Hematopoietic multipotent progenitor cell treated with erythropoietin and hydrocortisone succinate and interleukin-3 and kit ligand, for 6 days (in vitro differentiated cells): ENCODE measurements at places on chromosomes 13 and 19.

GRCh38 chr19:10416380-10417257, 3.7 kb upstream of the PDE4A start:
- peak; percentile 95 for DNase-seq

GRCh38 chr19:14837391-14837790, 2.4 kb upstream of the OR7A5 start:
- DNase-seq, result no peak

DNA sequence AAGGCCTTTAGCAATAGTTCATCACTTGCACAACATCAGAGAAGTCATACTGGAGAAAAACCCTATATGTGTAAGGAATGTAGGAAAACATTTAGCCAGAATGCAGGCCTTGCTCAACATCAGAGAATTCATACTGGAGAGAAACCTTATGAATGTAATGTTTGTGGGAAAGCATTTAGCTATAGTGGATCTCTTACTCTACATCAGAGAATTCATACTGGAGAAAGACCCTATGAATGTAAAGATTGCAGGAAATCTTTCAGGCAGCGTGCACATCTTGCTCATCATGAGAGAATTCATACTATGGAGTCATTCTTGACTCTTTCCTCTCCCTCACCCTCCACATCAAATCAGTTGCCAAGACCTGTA, 19.8 kb downstream of the ZNF583 start:
- DNase-seq, result peak; percentile 17

- no peak for DNase-seq
Measured at GRCh38 chr19:8393871-8394250, 3.7 kb downstream of the RAB11B start.

GRCh38 chr19:1445932-1446712, 3.8 kb upstream of the APC2 start:
- DNase-seq, result peak; percentile 46

GRCh38 chr19:17441241-17442021, 7.0 kb downstream of the TMEM221 start:
- DNase-seq, result peak; percentile 65

DNA sequence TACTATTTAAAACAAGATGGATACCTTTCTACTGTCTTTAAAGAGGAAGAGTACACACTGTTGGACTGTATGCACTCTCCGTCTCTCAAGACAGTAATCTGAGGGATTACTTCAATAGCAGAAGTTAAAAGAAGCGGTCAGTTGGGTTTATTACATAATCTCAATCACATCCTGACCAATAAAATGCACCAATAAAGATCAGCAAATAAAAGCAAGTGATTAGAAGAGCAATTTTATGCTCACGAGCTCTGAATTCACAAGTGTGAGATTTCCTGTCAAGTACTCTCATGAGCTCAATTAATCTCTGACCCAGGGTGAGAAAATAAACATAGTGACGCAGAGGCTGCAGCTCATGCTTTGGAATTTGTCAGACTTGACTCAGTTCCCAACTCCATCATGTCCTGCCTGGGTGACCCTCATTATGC, 12.2 kb downstream of the ABCC4 start:
- peak; percentile 64 for DNase-seq

DNA sequence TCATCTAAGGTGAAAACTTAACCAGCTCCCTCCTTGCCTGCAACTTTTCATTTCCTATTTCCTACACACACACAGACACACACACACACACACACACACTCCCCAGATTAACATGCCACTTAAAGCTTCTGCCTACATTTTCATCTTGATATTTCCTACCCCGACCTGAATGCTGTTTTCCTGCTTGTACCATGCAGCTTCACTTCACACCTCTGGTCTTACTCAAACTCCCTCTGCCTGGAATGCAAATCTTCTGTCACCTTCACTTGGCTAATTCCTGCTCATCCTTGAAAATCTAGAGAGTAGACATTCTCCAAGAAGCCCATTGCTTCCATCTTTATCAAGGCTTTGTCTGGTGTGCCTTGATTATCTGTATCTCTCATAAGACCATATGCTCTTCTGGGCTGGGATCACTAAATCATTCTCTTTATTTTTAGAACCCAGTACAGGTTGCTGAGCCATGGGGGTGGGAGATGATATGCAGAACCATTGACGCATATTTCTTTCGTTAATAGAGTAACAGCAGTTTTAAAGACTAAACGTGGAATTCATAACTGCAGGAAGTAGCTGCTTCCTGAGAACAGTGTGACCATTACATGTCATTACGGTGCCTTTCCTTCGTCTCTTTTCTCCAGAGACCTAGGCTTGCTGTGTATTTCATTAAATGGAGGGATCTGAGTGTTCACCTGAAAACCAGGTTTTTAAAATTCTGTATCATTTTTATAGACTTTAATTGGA, 37.7 kb downstream of the CNMD start:
- DNase-seq, result peak; percentile 21

- no peak for DNase-seq
Measured at GRCh38 chr13:44052780-44053184, 173.1 kb downstream of the LACC1 start.

- DNase-seq, result peak; percentile 40
Measured at GRCh38 chr19:12872255-12872654, 9.0 kb downstream of the DNASE2 start.

GRCh38 chr19:2942928-2943640, 1.7 kb downstream of the ZNF77 start:
- DNase-seq, result no peak

- DNase-seq, result peak; percentile 83
Measured at GRCh38 chr13:43303033-43303729, 279.8 kb downstream of the DNAJC15 start.

GRCh38 chr13:111330066-111330610, 9.7 kb downstream of the TEX29 start:
- DNase-seq, result no peak

GRCh38 chr13:109144693-109145437, 515.5 kb downstream of the MYO16 start:
- DNase-seq, result no peak

GRCh38 chr13:43304945-43305344, 281.6 kb downstream of the DNAJC15 start:
- peak; percentile 10 for DNase-seq

GRCh38 chr19:45878043-45878794, 7.7 kb downstream of the IRF2BP1 start:
- no peak for DNase-seq

GRCh38 chr19:23996549-23996948, 81.9 kb downstream of the ZNF726 start:
- peak; percentile 21 for DNase-seq

- peak; percentile 32 for DNase-seq
Measured at GRCh38 chr13:26785838-26786630, 25.4 kb upstream of the GPR12 start.

- no peak for DNase-seq
Measured at GRCh38 chr13:33144358-33144784, 128.1 kb downstream of the KL start.

- peak; percentile 86 for DNase-seq
Measured at GRCh38 chr13:49400755-49401659, 42.9 kb downstream of the CAB39L start.

GRCh38 chr13:75762076-75762937, 126.2 kb downstream of the LMO7 start:
- peak; percentile 33 for DNase-seq

- DNase-seq, result no peak
Measured at GRCh38 chr13:92137520-92137919, 739.1 kb downstream of the GPC5 start.

- DNase-seq, result no peak
Measured at GRCh38 chr13:33717775-33718174, 100.2 kb upstream of the RFC3 start.

DNA sequence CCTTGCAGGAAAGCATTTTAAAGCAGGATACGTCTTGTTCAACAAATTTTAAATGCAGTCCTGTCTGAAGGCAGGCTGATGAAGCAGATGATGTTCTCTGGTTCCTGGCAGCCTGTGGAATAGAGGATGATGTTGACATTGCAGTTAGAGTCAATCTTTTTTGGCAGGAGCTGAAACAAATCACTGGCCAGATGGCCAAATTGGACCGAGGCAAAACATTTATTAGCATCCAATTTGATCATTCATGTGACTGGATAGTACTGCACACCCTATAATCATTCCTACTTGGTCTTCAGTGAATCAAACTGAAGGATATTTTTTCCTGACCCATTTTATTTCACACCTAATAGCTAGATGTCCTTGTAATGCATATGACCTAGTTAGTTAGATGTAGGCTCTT, 172.2 kb upstream of the SLC10A2 start:
- DNase-seq, result no peak
